Astrocyte of the cerebellum (primary cell): ENCODE measurements at places on chromosomes 3 and 15.

GRCh38 chr3:120227710-120228347, 57.2 kb downstream of the GPR156 start:
- DNase-seq = no peak

GRCh38 chr3:133661454-133662277, at the start of gene TOPBP1:
Gene TOPBP1 (minus strand): TSS chr3:133661941. CDS start chr3:133661127, 814 bp downstream.
- DNase-seq = peak; percentile 22

DNA sequence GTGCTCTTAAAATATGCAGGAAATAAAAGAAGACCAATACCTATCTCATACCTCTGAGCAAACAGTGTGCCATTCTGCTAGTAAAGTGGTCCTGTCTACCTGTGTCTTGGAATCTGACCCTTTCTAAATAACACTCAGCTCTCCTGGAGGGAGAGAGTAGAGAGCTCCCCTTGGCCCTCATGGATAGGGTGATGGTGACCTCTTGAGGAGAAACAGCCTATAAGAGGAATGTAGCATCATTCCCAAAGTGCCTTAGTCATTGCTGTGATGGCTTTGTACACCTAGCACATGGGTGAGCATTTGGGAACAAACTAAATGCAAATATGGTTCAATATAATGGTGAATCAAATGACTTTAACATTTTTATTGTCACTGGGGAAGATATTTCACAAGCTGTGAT, 10.0 kb downstream of the SNTN start:
- DNase-seq = no peak

GRCh38 chr15:89307791-89308190, 26.8 kb downstream of the POLG start:
- no peak for DNase-seq

- DNase-seq = no peak
Observed at GRCh38 chr3:2218816-2219215, 120.2 kb downstream of the CNTN4 start.

DNA sequence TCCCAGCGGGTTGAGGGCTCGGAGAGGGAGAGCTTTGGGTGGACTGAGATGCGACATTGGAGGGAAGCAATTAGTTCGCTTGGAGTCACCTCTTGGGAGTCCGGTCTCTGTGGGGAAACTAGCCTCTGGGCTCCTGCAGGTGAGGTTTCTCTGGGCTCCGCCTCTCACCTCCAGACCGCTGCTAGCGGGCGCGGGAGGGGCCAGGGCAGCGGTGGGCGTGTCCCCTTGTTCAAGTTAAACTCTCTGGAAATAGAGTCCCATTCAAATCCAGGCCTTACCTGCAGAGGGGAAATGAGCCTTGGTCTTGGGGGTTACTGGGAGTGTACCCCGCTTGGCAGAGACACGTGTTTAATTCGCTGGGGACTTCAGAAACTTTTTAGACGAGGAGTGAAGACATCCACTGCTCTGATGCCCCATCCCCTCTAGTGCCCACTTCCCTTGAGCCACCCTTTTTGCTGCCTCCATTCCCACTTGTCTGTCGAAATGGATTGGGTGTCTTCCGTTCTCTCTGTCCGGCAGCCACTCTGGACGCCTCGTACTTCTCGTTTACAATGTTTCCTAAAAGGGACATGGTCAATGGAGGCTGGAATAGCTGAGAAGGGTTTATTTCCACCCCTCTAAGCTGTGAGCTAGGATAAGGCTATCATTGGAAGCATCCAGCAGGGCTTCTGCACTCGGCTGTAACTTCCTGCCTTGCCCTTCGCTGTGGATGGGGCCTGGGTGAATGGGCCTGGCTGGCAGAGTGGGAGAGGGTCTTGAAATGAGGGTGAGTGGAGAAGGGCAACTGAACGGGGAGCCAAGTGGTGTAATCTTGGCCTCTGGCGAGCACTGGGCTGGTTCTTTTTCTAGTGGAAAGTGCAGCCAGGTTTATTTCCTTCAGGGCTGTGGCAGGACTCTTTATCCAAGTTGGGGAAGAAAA, 1.1 kb downstream of the MITF start:
- no peak for DNase-seq

DNA sequence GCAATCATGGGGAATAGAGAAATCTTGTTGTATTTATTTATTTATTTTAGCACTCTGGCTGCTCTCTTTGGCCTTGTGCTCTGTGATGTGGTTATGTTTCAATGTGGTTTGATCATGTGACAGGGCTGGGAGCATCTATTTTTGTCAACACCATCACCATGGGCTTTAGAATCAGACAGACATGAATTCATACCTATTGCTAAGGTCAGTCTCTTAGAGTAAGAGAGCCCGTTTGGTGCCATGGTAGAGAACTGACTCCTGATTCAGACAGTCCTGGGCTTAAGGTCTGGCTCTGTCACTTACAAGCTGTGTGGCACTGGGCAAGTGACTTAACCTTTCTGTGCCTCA, 157.0 kb downstream of the RYR3 start:
- no peak for DNase-seq

DNA sequence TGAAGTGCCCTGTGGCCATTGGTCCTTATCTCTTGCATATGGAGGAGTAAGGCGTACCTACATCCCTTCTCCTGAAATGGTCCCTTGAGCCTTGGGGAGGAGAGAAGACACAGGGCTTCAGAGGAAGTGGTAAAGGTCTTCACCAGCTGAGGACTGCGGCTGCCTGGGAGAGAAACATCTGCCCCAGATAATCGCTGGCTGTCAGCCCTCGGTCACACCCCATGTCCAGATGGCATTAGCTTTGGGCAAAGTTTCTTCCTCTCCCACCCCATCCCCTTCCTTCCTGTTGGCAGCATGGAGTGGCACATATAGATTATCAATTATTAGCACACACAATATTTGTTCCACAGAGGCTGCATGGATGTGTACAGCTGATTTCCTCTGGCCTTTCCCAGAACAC, 61.6 kb downstream of the LRTM1 start:
- DNase-seq = no peak

- no peak for DNase-seq
Observed at GRCh38 chr3:130757611-130758150, 11.1 kb upstream of the PIK3R4 start.

DNA sequence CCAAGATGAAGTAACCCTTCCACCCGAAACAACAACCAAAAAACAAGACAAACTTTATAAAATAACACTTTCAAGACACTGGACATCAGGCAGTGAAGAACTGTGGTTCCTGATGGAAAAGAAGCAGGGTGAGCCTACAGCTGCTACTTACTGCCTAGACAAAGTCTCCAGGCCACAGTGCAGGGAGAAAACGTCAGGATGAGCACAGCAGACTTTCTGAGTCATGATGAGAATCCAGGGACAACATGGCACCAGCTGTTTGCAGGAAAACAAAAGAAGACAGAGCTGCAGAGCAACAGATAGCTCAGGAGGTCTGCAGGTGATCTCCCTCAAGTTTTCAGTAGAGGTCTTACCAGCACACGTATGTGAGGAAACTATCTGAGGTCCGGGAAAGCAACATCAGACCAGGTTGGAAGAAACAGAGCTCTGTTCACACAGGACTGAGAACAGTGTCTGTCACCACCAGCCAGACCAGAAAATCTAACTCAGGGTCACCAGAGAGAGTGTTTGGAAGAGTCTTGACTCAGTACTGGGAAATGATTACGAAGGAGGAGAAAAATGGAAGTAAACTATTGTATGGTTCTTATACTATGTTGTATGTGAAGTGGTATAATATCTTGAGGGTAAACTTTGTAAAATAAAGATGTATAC, 108.9 kb downstream of the ANO10 start:
- DNase-seq = no peak

DNA sequence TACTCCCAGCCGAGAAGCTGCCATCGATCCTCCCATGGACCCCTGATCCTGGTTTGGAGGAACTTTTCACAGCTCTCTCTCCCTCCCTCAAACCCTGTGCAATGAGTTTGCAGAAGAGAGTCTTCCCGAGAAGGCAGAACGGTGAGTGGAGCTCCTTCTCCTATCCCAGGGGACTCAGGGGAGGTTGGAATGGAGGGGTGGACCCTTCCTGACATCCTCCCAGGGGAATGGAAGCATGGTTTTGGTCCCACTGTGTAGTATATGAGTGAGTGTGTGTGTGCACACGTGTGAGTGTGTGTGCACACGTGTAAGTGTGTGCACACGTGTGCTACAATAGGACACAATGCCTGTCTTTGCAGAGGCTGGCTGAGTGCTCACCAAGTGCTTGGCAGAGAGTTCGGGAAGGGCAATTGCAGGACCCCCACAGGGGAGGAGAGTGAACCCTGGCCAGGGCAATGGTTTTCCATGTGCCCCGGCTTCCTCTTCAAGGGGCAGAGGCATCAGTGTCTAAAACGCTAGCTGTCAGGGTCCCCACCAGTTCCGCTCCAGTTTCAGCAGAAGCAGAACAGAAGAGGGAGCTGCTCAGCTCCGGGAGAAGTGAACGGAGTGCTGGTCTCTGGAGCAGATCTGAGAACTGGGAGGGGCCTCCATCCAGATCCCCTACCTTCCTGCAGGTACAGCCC, 13.8 kb upstream of the IL16 start:
- DNase-seq = no peak

GRCh38 chr3:171168086-171168485, 141.6 kb upstream of the SLC2A2 start:
- peak; percentile 42 for DNase-seq

DNA sequence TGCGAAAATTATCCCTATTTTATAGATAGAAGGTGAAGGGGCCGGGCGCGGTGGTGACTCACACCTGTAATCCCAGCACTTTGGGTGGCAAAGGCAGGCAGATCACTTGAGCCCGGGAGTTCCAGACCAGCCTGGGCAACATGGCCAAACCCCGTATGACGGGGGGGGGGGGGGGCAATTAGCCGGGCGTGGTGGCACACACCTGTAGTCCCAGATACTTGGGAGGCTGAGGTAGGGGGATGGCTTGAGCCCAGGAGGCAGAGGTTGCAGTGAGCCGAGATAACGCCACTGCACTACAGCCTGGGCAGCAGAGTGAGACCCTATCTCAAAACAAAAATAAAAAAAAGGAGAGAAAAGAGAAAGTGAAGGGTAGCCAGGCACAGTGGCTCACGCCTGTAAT, 1.4 kb downstream of the AAGAB start:
- DNase-seq = no peak

DNA sequence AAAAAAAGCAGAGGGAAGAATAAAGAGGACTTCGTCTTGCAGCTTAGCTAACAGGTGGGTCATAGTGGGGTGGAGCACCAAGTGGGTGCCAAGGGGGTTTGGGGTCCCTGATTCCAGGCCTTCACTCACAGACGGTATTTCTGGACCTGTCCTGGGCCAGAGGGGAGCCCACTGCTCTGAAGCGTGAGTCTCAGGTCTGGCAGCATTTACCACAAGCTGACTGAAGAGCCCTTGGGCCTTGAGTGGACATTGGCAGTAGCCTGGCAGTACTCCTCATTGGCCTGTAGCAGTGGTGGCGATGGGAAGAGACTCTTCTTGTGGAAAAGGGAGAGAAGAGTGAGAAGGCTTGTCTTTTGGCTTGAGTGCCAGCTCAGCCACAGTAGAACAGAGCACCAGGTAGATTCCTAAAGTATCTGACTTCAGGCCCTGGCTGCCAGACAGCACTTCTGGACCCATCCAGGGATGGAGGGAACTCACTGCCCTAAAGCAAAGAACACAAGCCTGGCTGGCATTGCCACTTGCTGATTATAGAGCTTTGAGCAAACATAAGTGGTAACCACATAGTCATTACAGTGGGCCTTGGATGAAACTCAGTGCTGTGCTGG, 72.9 kb downstream of the GLDN start:
- no peak for DNase-seq

GRCh38 chr15:32053719-32054118, 23.4 kb downstream of the CHRNA7 start:
- no peak for DNase-seq

DNA sequence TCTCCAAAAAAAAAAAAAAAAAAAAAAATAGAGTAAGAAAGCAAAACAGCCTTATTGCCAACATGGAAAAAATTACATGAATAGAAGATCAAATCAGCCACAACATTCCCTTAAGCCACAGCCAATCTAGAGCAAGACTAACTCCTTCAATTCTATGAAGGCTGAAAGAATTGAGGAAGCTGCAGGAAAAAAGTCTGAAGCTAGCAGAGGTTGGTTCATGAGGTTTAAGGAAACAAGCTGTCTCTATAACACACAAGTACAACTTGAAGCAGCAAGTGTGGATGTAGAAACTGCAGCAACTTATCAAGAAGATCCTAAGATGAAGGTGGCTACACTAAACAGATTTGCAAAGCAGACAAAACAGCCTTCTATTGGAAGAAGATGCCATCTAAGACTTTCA, 9.3 kb downstream of the PARL start:
- no peak for DNase-seq

DNA sequence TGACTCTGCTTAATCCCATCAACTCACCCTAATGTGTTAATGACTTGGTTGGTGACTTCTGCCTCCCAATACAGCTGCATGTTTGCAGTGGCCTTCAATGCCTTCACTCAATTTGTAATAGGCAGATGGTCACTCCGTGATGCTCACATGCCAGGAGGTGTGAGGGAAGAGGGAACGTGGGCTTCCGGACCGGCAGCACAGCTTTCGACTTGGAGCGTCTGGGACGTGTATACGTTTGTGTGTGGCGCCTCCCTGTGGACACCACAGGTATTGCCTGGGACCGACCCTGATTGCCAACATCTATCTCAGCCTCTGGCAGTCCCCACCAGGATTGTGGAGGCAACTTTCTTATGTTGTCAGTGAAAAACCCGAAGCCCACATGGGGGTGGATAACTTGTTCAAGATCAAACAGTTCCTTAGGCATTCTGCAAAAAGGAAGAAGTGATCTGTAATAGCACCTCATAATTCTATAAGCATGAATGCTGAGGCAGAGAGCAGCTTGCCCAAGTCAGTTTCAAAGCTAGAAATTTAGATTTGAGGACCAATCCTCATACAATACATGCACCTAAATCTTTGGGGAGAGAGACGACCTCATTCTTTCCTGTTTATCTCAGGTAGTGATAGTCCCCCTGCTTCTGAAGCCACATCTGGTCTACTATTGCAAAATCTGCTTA, 16.9 kb downstream of the MRPL46 start:
- peak; percentile 35 for DNase-seq

DNA sequence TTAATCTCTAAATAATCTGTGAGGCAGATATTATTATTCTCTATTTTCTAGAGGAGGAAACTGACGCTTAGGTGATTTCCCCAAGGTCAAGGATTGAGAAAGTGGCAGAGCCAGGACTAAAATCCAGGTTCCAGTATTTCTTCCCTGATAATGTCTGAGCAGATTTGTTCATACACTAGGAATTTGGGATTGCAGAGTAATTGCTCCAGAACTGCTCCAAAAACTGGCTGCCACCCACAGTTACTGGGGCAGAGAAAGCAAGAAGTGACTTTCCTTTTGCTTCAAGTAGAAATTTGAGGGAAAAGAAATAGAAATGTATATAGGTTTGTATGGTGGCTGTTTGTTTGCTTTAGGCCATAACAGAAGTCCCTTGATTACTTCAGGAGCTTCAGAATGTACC, 60.6 kb downstream of the SLC12A8 start:
- DNase-seq = no peak

DNA sequence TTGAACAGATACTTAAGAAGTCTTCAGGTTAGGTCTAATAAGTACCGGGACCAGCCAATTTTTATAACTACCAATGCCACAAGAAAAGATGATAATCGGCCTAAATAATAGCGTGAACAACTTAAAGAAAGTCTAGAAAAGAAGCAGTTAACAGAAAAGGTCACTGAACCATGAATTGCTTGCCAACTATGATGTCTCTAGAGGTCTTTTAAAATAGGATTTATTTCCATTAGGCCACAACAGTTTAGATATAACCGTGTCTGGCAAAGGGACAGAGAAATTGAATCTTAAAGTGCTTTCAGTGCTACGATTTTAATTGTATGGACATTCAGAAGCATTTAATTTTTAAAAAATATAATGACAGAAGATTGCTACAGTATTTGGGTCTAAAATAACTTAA, 1070.4 kb downstream of the ROBO1 start:
- no peak for DNase-seq
